ENCODE measurements at places on chromosomes 11 and 22.

GRCh38 chr11:35980686-35981390, 37.0 kb downstream of the LDLRAD3 start:
- DNase-seq = no peak

DNA sequence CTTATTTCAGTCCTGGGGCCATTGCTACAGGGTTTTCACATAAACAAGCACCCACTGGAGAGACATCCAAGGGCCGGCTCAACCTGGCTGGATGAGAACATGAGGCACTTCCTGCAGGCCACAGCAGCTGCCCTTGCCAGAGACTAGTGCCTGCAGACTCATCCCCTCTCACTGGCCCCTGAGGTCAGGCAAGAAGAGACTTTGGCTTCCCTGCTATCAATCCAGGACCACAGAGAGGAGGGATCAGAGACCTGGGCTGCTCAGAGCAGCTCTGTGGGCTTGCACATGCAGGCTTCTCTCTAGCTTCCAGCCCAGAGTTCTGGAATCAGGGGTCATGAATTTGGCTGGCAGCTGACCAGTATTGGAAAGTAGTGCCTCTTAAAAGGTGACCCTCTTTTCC, 79.5 kb downstream of the CABIN1 start:
- no peak for DNase-seq

DNA sequence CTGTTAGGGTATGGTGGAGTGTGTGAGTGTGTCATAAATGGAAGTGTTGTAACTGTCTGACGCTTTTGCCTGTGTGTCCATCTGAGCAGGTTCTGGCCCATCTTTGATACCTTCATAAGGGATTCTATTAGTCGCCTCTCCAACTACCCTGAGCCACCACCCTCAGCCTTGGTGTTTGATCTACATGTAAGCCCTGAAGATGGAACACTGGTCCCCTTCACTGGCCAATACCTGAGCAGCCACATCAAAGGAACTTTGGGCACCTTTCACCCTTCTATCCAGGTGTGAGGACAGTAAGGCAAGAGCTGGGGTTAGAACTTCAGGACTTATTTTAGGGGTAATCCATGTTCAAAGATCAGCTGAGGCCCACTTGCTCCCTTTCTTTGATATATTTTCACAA, 51.0 kb downstream of the DNHD1 start:
- DNase-seq = peak; percentile 59

- DNase-seq = peak; percentile 16
These were observed 243.5 kb downstream of the SBF2 start for GRCh38 chr11:10050561-10050960.

DNA sequence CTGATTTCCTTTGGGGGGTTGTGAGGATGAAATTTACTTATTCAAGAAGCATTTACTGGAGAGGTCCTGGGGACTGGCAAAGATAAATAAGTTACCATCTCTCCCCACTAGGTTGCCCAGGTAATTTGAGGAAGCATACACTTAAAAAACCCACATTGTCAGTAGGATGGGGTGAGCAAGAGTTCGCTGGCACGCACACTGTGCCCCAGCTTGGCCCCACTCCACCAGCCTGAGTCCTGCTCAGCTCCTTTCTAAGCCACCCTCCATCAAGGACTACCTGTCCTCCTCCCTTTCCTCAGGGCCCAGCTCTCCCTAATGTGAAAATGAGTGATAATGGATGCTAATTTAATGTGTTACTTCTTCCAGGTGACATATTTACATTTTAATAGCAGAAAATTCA, 216.5 kb upstream of the PLET1 start:
- no peak for DNase-seq

GRCh38 chr11:44579302-44579761, 13.9 kb downstream of the CD82 start:
- DNase-seq = no peak

All from SW480 (cell line).